Tibial nerve (tissue), 4 donors: ENCODE measurements at places on chromosomes 5 and 9.

DNA sequence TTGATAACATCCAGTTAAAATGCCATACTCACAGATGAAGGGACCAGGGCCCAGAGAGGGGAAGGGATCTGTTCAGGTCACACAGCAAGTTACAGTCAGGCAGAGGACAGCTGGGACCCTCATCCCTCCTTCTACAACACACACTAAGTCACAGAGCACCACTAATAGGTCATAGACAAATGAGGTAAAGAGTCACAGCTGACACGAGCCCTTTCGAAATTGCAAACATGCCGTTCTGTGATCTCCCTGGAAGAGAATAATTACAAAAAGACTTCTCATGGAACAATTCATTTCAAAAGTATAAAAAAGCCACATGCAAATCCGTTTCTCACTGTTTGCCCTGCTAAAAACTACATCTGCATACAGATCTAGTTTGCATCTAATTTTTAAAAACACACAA is 15.5 kb downstream of the IGFBPL1 start:
- DNase-seq = no peak

GRCh38 chr5:68318955-68319705 is 103.6 kb downstream of the PIK3R1 start:
- no peak for DNase-seq

DNA sequence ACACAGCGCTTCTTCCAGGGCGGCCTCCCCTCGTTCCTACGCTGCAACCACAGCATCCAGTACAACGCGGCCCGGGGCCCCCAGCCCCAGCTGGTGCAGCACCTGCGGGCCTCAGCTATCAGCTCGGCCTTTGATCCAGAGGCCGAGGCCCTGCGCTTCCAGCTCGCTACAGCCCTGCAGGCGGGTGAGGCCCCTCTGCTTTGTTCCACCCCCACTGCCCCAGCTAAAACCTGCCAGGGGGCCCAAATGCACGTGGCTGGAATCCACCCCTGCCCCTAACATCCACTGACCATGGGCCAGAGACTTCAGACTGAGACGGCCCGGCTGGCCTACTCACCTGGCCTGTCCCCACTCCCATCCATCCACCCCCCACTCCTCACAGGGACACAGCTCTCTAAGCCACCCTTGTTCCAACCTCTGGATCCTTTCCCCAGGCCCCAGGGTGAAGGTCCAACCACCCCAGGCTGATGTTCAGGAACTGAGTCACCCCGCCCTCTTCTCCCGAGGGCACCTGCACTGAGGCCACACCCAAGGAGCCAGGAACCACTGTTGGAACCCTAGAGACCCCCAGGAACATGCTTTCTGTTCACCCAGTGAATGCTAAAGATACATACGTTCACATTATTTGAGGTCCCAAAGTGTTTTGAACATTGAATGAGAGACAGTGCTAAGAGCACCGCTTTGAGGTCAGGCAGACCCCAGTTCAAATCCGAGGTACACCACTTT is 18.9 kb upstream of the ASS1 start:
- no peak for DNase-seq

GRCh38 chr5:123036391-123037103 is at the start of gene PPIC:
Gene PPIC (minus strand): TSS chr5:123036725. CDS start chr5:123036625, 100 bp downstream.
- peak; percentile 51 for DNase-seq

DNA sequence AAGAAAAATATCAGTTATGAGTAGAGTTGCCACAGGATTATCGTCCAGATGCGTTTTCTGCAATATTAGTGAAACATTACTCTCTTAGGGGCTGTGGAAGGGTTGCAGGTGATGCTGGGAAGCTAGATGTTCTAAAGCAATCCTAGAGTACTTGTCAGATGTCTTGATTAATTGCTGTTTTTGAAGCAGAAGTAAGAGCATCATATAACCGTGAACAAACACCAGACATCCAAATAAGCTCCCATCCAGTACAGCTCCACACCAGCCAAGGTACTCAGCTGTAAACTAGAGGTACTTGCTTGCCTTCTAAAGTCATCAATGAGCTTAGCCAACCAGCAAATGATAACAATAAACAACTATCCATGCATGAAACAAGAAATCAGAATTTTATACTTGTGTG is 131.1 kb downstream of the ST8SIA4 start:
- DNase-seq = no peak

- no peak for DNase-seq
These were observed 1.6 kb downstream of the PDGFRB start for GRCh38 chr5:150153957-150154617.

- DNase-seq = no peak
These were observed 149.3 kb upstream of the POU5F2 start for GRCh38 chr5:93890657-93891056.

DNA sequence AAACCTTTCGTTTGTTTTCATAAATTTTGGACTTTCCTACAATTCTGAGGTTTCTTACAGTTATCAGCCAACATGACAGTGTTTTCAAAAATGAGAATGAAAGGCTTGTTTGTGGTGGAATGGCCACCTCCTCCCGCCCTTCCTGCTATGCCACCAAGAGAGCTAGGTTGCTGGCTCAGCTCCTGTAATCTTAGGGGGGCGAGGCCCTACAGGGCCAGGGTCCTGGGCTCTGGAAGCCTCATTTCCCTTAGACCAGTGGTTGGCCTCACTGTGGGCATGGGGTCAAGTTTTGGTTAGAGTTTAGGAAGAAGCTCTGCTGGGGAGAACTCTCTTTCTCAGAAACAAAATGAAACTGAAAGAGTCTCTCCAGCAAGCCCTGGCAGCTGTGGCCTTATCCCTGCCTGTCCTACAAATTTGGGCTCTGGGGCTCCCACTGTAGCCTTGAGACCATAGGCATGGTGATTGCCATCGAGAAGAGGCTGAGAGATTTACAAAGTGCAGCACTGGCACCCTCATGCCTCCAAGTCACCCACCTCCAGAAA is 66.2 kb downstream of the IRX1 start:
- no peak for DNase-seq

GRCh38 chr5:179913461-179913860 is 5.8 kb upstream of the TBC1D9B start:
- DNase-seq = no peak

DNA sequence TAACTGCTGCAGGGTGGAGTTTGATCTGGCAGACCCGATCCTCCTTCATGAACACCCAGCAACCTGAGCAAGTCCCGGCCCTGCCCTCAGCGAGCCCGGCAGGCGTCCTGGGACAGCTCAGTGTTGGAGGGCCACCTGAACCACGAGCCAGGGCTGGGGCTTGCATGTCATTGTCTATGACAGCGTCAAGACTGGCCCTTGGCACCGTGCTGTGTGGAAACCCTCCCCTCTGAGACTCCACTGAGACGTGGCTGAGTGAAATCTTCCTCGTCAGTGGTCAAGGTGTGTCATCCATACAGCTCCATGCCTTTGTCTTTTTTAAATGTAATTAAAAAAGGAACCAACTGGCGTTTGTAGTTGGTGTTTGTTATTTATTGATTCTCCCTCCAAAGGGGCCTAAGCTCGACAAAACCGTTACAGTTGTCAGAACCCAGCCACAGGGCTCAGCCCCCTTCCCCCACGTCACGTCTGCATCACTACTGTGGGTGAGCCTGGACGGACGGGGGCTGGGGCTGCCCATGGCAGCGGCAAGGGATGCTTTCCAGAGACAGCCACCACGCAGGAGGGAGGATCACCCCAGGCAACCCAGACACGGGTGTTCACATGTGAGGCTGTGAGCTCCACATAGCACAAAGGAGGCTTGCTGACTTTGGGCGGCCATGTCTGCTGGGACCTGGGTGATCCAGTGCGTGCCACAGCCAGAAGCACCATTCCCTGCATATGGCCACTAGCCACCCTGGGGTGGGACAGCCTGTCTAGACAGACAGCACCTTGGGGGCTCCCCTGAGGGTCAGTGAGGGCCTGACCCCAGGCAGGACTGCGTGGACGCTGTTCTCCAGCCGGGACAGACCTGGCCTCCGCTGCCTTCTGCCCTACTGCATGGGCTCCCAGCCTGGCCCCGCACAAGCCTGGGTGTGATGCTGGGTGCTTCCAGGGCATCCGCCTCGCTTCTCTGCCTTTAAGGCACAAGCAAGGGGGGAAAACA is 7.3 kb downstream of the UCK1 start:
- DNase-seq = no peak
